Fibroblast of lung (primary cell): ENCODE measurements at places on chromosomes 12 and 14.

DNA sequence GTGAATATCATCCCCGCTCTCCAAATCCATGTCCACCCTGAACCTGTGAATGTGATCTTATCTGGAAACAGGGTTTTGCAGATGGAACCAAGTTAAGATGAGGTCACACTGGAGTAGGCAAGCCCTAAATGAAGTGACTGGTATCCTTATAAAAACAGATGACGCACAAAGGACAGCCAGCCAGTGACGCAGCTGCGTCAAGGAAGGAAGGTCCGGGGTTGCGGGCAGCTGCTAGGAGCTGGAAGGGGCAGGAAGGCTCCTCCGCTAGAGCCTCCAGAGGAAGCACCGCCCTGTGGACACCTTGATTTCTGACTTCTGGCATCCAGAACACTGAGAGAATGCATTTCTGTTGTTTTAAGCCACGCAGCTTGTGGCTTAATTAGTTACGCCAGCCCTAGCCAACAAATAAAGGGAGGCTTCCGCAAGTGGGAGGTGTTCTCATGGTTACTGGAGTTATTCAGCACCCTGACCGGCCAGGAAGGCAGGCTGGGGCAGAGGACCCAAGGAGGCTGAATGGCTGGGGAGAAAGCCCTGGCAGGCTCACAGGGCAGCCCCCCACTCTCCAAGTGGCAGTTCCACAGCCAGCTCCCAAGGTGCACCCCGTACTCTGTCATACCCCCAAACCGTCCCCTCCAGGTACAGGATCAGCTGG is 127.6 kb upstream of the NCOR2 start:
- peak; percentile 98 for DNase-seq

- no peak for DNase-seq
Measured at GRCh38 chr12:98814254-98814653, 169.2 kb downstream of the APAF1 start.

DNA sequence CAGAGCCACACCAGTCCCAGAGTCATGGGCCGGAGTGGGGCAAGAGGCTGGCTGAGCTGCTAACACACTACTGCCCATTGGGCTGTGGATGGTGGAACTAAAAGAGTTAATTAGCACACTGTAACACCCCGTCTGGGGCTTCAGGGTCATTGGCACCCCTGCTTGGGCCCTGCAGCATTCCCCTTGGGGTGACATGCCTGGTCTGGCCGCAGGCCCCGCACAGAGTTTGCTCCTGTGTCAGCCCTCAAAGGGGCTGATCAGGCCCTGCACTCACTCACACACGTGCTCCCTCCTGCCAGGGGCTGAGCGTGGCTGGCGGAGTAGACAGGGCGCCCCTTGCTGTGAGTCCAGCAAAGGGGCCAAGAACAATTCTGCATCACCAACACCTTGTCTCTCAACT is 1499.6 kb upstream of the TMEM132C start:
- no peak for DNase-seq

- DNase-seq = no peak
Measured at GRCh38 chr14:22648506-22648905, 4.4 kb upstream of the OR6J1 start.

DNA sequence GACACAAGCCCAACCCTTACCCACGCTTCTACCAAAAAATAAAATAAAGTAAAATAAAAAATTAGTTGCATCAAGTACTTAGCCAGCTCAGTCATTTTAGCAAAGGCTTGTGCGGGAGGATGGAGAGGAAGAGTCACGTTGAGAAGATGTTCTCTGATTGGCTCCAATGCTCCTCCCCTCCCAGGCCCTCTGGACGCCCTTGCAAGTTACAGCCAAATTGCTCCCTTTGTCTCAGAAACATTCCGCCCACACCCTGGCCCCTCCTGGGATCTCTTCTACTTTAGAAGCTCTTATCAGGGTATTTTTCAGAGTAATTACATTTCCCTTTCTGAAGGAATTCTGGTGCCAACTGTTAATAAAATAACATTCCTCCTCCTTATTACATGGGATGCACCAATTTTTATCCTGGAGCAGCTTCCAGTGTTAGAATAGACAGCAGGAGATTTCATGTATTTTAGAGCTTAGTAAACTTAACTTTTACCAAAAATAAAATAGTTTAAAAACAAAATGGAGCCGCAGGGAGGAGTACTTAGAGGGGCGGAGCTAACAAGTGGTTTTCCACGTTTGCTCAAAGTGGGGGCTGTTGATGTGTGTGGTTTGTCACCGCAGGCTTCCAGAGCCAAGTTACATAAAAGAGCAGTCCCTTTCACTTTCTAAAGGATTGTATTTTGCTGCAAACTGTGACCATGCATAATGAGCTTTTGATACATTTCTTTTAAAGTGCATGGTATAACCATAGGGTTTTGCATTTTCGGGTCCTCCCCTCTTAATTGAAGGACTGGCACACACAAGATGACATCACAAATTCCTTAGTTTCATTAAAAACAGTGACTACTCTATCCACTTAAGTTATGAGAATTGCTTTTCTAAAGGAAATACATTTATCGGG is 71.7 kb upstream of the RAP1B start:
- peak; percentile 85 for DNase-seq

- peak; percentile 50 for DNase-seq
Measured at GRCh38 chr12:66678338-66679275, at the start of gene GRIP1. Gene GRIP1, minus strand, starts transcription at chr12:66679076. Its CDS starts 172 bp downstream, at chr12:66678904.

DNA sequence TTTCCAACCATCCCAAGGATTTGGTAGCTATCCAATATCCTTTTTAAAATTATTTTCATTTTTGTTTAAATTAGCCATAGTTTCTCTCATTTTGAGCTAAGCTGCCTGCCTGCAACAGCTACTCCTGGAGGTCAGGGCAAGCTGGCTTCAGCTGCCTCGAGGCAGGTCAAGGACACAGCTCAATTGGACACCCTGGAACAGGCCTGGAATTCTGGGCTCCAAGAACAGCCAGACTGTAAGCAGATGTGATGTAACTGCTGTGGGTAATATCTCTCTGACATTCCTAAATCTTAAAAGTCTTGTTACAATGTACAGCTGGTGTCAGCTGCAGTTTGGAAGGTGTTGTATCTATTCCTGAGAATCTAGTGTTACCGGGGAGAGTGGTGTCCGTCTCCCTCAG is 119.8 kb downstream of the KCNK10 start:
- DNase-seq = no peak

GRCh38 chr12:53930591-53931255 is 7.9 kb upstream of the HOXC13 start:
- DNase-seq = no peak

DNA sequence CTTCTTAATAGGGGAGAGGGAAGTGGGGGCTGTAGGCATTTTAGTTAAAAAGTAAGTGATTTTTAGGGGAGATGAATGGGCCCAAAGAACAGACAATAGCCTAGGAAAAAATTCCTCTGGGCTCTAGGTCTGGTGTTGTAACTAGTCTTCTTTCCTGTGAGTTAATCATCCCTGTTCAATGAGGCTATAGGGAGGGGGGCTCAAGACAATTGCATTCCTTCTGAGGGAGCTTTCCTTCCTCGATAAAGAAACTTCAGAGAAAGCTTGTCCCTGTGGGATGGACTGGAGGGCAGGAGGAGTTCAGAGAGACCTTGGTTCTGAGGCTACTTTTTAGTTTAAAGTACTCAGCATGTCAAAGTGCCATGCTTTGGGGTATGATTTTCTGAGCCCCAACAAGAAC is 127.2 kb downstream of the BBS10 start:
- DNase-seq = no peak

- no peak for DNase-seq
Measured at GRCh38 chr14:100771121-100771800, 44.6 kb downstream of the DLK1 start.

GRCh38 chr14:75513911-75514672 is 8.2 kb upstream of the BATF start:
- no peak for DNase-seq

GRCh38 chr12:47742253-47742825 is 16.3 kb downstream of the RAPGEF3 start:
- peak; percentile 30 for DNase-seq

- no peak for DNase-seq
Measured at GRCh38 chr14:93889739-93890483, 37.2 kb upstream of the FAM181A start.

GRCh38 chr14:32251530-32251929 is 48.5 kb upstream of the RNU6-8 start:
- DNase-seq = peak; percentile 29

DNA sequence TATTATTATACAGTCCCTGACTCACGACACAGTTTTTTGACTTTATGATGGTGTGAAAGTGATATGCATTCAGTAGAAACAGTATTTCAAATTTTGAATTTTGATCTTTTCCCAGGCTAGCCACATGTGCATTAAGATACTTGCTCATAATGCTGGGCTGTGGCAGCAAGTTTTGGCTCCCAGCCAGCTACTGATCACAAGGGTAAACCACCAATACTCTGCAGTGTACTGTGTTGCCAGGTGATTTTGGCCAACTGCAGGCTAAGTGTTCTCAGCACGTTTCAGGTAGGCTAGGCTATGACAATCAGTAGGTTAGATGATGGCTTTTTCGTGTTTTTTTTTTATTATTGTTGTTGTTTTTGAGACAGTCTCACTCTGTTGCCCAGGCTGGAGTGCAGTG is 69.4 kb upstream of the ACTN1 start:
- peak; percentile 18 for DNase-seq

GRCh38 chr12:25276199-25276937 is 25.6 kb upstream of the KRAS start:
- DNase-seq = peak; percentile 91

- no peak for DNase-seq
Measured at GRCh38 chr14:99707420-99707819, 23.3 kb downstream of the CYP46A1 start.

DNA sequence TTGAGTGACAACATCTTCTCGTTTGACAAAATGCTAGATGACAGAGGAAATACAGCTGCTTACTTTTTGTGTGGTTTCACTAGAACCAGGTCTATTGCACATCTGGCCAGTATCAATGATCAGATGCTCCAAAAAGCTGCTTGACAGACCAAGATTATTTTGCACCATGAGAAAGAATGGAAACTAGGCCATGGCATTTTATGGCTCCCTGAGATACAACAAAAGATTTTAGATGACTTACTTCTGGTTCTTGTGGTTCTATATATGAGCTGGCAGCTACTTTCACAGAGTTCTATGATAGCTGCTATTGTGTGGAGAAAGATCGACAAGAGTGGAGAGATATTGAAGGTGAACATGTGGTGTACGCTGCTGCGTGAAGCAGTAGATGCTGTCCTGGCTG is 25.9 kb upstream of the PPFIBP1 start:
- no peak for DNase-seq

- no peak for DNase-seq
Measured at GRCh38 chr12:89384807-89385206, 32.5 kb upstream of the DUSP6 start.

DNA sequence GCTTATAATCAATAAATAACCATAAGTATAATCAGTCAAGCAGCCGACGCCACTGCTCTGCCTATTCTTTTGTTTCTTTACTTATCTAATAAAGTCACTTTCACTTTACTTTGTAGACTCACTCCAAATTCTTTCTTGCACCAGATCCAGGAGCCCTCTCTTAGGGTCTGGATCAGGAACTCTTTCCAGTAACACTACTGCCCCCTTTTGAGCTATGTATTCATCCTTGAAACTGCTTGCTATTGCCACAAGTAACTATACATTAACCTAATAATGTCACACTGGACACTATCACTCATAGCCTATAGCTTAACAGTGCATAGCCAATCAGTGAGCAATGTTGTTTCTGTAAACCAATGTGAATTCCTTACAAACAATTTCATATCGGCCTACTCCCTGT is 2.8 kb upstream of the NID2 start:
- peak; percentile 83 for DNase-seq

DNA sequence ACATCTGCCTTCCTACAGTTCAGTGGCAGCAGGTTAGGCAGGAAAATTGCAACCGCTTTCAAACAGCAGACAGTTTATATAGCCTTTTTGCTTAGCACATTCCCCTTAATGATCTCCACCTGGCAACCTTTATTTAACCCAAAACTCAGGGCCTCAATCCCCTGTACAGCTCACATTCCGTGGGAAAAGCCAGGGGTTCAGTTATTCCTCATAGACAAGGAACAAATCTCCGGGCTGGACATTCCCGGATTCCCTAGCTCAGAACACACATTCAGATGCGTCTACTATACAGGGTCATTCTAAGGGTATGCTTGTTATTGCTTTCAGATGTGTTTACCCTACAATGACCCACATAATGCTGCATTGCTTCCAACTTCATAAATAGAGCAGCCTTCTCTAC is 73.8 kb upstream of the DCN start:
- no peak for DNase-seq

DNA sequence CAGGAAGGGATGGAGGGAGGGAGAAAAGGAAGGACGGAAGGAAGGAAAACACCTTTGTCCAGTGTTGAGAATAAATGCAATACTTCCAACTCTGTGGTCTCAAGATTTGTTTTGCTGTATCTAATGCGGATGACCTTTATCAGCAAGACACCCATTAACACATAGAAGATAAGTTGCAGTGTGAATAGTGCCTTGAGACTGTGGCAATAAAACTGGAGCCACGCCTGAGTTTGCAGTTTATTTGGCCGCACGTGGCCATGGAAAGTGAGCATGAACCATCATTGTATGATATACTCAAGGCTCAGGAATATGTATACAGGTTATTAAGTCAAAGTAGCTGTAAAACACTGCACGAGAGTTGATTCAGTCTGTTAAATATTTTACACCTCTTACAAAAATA is 113.6 kb upstream of the EEA1 start:
- no peak for DNase-seq

DNA sequence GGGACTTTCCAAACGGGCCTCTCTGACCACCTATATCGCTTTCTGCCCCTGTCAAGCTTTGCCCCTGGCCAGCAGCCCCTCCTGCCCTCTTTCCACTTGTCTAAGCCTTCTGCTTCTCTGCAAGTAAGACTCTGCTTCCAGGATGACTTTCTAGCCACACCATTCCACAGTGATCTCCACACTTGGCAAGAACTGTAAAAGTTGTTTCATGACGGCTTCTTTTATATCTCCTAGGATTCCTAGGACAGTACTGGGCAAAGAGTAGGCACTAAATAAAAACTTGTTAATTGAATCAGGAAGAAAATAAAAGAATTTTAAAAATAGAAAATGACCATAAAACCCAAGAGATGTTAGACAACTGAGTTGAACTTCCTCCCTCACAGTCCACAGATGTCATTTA is 1.8 kb upstream of the PTPN21 start:
- DNase-seq = no peak

DNA sequence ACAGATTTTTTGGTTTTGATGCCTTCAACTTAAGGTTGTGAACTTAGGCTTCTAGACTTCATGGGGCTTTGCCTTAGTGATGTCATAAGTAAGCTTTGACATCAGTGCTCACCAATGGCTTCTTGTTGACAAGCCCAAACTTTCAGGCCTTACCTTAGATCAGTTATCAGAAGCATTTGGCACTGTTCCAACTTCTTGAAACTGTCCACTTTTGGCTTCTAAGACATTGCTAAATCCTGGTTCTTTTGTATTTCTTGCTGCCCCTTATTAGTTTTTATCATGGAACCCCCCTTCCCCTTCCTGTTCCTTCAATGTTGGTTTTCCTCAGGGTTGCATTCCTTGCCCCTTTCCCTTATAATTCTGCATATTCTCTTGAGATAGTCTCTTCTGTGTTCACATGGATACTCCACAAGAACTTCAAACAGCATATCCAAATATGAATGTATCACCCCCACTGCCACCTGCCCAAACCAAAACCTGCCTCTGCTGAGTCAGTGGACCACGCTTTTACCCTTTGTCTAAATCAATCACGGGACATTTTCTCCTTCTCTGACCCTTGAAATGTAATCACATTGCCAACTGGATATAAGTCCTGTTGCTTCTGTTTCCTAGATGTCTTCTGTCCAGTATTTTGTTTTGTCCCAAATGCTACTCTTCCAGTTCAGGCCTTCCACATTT is 7.9 kb downstream of the PFKM start:
- DNase-seq = no peak
